ENCODE measurements at places on chromosomes 4 and X. TPM values are rescaled to one million over a fixed set of nuclear protein-coding genes. Genes with fewer than 3 reads are reported as not detected.

The AWAT2 gene
- not detected for total RNA-seq

The CMC4 gene
- total RNA-seq: 8.4 TPM

The FRMPD3 gene
- not detected for total RNA-seq

The MAGEB17 gene
- 0.08 TPM for total RNA-seq

The KLF8 gene
- 1.7 TPM for total RNA-seq

The SEC24D gene
- total RNA-seq: 114 TPM

The XAGE2 gene
- not detected for total RNA-seq

The PCDH18 gene
- total RNA-seq: 59.1 TPM

The CT45A1 gene
- total RNA-seq: not detected

The SOX3 gene
- not detected for total RNA-seq

The MTTP gene
- total RNA-seq: 0.08 TPM

The SPANXA2 gene
- not detected for total RNA-seq

The RAB28 gene
- 20.7 TPM for total RNA-seq

The CFP gene
- total RNA-seq: 0.56 TPM

The ETDB gene
- total RNA-seq: not detected

The PCDH10 gene
- total RNA-seq: 2.4 TPM

The NALF2 gene
- total RNA-seq: under 0.01 TPM

The EPHA5 gene
- total RNA-seq: 0.26 TPM

The FRG1 gene
- total RNA-seq: 41.5 TPM

The SSX3 gene
- not detected for total RNA-seq

The P2RY10 gene
- total RNA-seq: not detected

The MAGEA12 gene
- not detected for total RNA-seq

The BEX2 gene
- 1.6 TPM for total RNA-seq

The C4orf50 gene
- total RNA-seq: not detected

The NAA11 gene
- not detected for total RNA-seq

The SASH3 gene
- total RNA-seq: not detected

The XK gene
- total RNA-seq: 0.65 TPM

The PAGE4 gene
- total RNA-seq: not detected

The ZCCHC18 gene
- total RNA-seq: 0.24 TPM

The UGT2B17 gene
- not detected for total RNA-seq

The CENPVL2 gene
- not detected for total RNA-seq

The DNAJB14 gene
- total RNA-seq: 29.1 TPM

The USP51 gene
- total RNA-seq: 0.65 TPM

The FAT4 gene
- total RNA-seq: 7.5 TPM

The SMIM43 gene
- total RNA-seq: 18.8 TPM

The AREG gene
- total RNA-seq: 129 TPM

The IL2RG gene
- not detected for total RNA-seq

The TACR3 gene
- total RNA-seq: not detected

The KCTD8 gene
- total RNA-seq: 0.78 TPM

The CHIC2 gene
- total RNA-seq: 71.5 TPM

The IL2 gene
- not detected for total RNA-seq

The NOX1 gene
- total RNA-seq: not detected

The MCTS1 gene
- 50.7 TPM for total RNA-seq

The GRIA3 gene
- 0.39 TPM for total RNA-seq

The SCML2 gene
- total RNA-seq: 0.88 TPM

The FGF5 gene
- total RNA-seq: 3.4 TPM

The DMRTC1 gene
- total RNA-seq: not detected

The MAGED4B gene
- total RNA-seq: 63.1 TPM

The KCND1 gene
- 2.4 TPM for total RNA-seq
